ENCODE measurements at places on chromosomes 11 and 22.

- no peak for DNase-seq
These were observed 52.2 kb upstream of the CEP126 start for GRCh38 chr11:101862391-101863233.

- DNase-seq: no peak
These were observed 42.5 kb downstream of the DENND5A start for GRCh38 chr11:9222654-9223053.

DNA sequence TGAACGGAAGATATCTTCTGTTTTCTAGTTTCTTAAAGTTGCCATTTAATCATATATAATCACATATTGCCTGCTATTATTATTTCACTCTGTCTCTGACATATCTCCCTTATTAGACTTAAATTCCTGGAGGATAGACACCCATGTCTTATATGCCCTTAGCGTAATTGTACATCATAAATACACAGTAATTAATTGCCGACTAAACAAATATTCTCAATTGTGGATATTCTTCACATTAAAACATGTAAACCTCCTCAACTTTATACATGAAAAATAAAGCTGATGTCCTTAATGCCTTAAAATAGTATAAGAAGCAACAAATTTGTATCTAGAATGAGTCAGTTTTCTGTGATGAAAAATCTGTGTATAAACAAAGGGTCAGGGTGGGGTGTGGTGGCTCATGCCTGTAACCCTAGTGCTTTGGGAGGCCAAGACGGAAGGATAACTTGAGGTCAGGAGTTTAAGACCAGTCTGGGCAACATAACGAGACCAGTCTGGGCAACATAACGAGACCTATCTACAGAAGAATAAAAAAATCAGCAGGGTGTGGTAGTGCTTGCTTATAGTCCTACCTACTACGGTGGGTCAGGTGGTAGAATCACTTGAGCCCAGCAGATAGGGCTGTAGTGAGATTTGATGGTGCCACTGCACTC, 6.1 kb downstream of the ZDHHC13 start:
- no peak for DNase-seq

DNA sequence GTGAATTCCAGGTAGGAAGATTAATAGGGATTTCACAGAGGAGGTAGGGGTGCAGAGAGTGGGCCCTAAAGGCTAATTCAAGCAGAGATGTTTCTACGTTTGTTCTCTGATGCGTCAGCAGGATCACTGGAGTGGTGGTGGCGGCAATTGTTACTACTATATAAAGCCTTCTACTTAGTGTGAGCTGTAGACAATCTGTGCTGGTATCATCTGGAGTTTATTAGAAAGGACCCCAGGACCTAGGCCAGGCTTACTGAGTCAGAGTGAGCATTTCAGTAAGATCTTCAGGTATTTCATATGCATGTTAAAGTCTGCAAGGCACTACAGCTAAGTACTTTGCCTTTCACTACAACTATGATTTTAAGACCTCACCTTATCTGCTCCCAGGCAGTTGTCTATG, 59.5 kb downstream of the USP35 start:
- no peak for DNase-seq

DNA sequence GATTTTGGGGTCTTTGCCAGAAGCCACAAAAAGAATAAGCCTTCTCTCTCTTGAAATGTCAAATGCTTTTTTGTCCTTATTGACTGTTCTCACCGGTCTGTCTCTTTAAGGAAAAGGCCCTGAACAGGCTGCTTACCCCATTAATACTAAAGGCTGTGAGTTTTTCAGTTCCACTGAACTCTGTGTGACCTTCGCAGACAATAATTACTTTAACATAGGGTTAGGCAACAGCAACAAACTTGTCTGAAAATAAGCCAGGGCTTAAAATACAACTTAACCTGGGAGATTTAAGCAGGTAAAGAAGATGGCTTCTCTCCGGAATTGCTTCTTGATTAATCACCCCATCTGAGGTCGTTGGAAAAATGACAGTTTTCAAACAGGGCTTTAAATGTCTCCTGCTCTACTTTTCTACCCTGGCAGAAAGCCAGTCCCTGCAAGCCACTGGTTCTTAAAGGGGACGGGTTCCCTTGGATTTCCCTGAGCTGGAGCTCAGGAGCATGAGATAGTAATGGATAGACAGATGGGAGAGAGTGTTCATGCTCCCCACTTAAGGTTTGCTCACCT, 69.4 kb downstream of the ARL14EP start:
- DNase-seq: no peak
